Nasal cavity respiratory epithelium epithelial cell of viscerocranial mucosa (primary cell): ENCODE measurements at places on chromosomes 16 and 17. TPM values are rescaled to one million over a fixed set of nuclear protein-coding genes. Genes with fewer than 3 reads are reported as not detected.

The FOXL1 gene
- 0.64 and 0.68 TPM in 2 replicates for total RNA-seq

The KRTAP2-2 gene
- total RNA-seq: not detected in 2 replicates

The TLCD2 gene
- total RNA-seq: 7.8 and 9.9 TPM in 2 replicates

The IGFBP4 gene
- total RNA-seq: 18.5 and 24.3 TPM in 2 replicates

The PRCD gene
- total RNA-seq: 0.34 and 3.3 TPM in 2 replicates

The HOXB7 gene
- 0.78 TPM in 1 of 2 replicates, not detected in the other for total RNA-seq

The SLC16A13 gene
- total RNA-seq: 1.4 and 3.0 TPM in 2 replicates

The YWHAE gene
- 436 and 639 TPM in 2 replicates for total RNA-seq

The CAPNS2 gene
- total RNA-seq: 14.7 and 87.5 TPM in 2 replicates

The NPTX1 gene
- under 0.01 TPM in 1 of 2 replicates, not detected in the other for total RNA-seq

The KATNB1 gene
- 31.4 and 33.2 TPM in 2 replicates for total RNA-seq

The HOXB3 gene
- 0.36 TPM in 1 of 2 replicates, not detected in the other for total RNA-seq

The TNK1 gene
- 5.8 and 10.6 TPM in 2 replicates for total RNA-seq

The DYNLRB2 gene
- not detected in 2 replicates for total RNA-seq

The ANKS4B gene
- total RNA-seq: not detected in 2 replicates

The MPV17L gene
- total RNA-seq: 0.64 and 1.4 TPM in 2 replicates

The CMTM2 gene
- not detected in 2 replicates for total RNA-seq

The RNF222 gene
- total RNA-seq: 0.14 and 1.4 TPM in 2 replicates

The MMP28 gene
- 31.8 and 151 TPM in 2 replicates for total RNA-seq

The KRTAP4-3 gene
- not detected in 2 replicates for total RNA-seq

The TNFSF13 gene
- 2.6 and 3.8 TPM in 2 replicates for total RNA-seq

The KRTAP9-2 gene
- not detected in 2 replicates for total RNA-seq

The KIF18B gene
- total RNA-seq: under 0.01 TPM in 1 of 2 replicates, not detected in the other

The TPSD1 gene
- total RNA-seq: not detected in 2 replicates

The CACNA1G gene
- total RNA-seq: not detected in 2 replicates

The SSTR5 gene
- not detected in 2 replicates for total RNA-seq

The HSD11B2 gene
- total RNA-seq: 1.4 and 4.6 TPM in 2 replicates

The LRRC37B gene
- 8.5 and 16.2 TPM in 2 replicates for total RNA-seq

The ZNF750 gene
- 10.6 and 32.6 TPM in 2 replicates for total RNA-seq

The KPNB1 gene
- 275 and 323 TPM in 2 replicates for total RNA-seq

The KCNJ12 gene
- 0.34 and 1.00 TPM in 2 replicates for total RNA-seq

The ADGRG3 gene
- 0.07 TPM in 1 of 2 replicates, not detected in the other for total RNA-seq

The HASPIN gene
- 0.34 and 0.50 TPM in 2 replicates for total RNA-seq

The CTF1 gene
- total RNA-seq: 0.68 and 1.2 TPM in 2 replicates

The GABARAPL2 gene
- total RNA-seq: 26.0 and 37.9 TPM in 2 replicates

The ABCC3 gene
- 18.1 and 27.3 TPM in 2 replicates for total RNA-seq

The OMG gene
- total RNA-seq: not detected in 2 replicates

The ACD gene
- 10.3 and 13.8 TPM in 2 replicates for total RNA-seq

The KRT13 gene
- 6.5 and 231 TPM in 2 replicates for total RNA-seq

The WBP2 gene
- total RNA-seq: 29.7 and 40.7 TPM in 2 replicates

The CFAP119 gene
- total RNA-seq: 0.28 and 0.68 TPM in 2 replicates

The CHST5 gene
- not detected in 2 replicates for total RNA-seq

The RPH3AL gene
- 1.7 and 8.5 TPM in 2 replicates for total RNA-seq

The CCL1 gene
- not detected in 2 replicates for total RNA-seq

The HP gene
- total RNA-seq: under 0.01 TPM in 1 of 2 replicates, not detected in the other

The PLA2G10 gene
- total RNA-seq: 0.34 TPM in 1 of 2 replicates, not detected in the other
